Pulmonary artery endothelial cell (primary cell): ENCODE measurements at places on chromosomes 6 and 20. TPM values are rescaled to one million over a fixed set of nuclear protein-coding genes. Genes with fewer than 3 reads are reported as not detected.

TOMM34 gene
- 38.0 and 39.2 TPM in 2 replicates for total RNA-seq

CEP85L gene
- 9.1 and 13.6 TPM in 2 replicates for total RNA-seq

GSTA3 gene
- not detected in 2 replicates for total RNA-seq

SLC35D3 gene
- not detected in 2 replicates for total RNA-seq

ARMH2 gene
- not detected in 2 replicates for total RNA-seq

TTBK1 gene
- under 0.01 and 0.07 TPM in 2 replicates for total RNA-seq

DNA sequence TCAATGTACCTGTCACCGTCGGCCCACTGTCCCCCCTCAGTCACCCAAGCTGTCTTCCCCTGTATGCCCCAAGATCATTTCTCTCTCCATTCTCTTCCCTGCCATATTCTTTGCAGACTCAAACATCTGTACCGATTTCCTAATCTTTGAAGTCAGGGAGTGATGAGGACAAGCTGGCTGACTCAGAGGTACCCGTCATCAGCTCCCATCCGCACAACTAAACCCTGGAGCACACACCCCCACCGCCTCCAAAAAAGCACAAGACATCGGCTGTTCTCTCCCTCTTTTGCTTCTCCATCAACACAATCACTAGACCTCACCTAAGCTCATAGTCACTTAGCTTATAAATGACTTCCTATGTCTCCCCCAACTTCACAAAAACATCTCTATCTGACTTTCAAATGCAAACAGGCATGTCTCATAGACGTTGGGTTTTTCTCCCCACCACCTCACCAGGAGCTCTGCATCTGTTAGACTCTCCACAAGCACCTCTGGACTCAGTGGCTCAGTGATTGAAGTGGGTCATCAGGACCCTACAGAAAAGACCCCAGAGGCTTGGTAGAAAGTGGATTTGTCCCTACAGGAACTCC, 11.5 kb upstream of the NFATC2 start:
- no peak for DNase-seq

DNA sequence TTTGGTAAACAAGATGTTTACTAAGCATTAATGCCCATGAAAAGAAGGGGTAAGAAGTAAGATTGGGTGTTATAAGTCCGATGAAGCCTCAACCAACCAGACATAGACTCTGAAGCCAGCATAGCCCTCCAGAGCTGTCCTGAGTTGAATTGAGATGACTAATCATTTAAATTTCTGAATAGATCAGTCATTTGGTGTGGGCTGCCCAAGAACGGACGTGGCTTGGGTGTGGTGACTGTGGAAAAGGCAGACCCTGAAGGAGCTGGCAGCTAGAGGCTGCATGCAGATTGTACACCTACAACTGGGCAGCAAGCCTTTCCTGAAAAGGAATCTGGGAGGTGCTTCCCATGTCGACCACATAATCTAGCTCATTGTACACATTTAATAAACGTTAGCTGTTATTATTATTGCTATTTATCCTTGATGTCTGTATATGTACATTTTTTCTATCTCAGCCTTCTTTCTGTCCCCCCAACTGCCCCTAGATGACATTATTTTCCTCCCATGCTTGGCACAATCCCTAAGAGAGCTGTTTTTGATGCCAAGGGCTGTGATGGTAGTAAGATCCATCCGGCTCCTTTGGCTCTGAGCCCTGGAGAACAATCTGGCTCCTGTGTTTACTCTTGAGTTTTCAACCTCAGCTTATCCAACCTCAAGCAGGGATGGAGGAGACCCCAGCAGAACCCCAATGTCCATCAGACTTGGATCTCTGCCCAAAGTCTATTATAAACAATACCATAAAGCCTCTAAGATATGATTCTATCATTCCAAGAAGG, 57.6 kb upstream of the JAG1 start:
- DNase-seq = no peak

GRCh38 chr20:40749985-40750506, 61.0 kb upstream of the MAFB start:
- no peak for DNase-seq

GRCh38 chr6:52517502-52518278, 59.2 kb downstream of the TRAM2 start:
- peak; percentile 74 for DNase-seq

DNA sequence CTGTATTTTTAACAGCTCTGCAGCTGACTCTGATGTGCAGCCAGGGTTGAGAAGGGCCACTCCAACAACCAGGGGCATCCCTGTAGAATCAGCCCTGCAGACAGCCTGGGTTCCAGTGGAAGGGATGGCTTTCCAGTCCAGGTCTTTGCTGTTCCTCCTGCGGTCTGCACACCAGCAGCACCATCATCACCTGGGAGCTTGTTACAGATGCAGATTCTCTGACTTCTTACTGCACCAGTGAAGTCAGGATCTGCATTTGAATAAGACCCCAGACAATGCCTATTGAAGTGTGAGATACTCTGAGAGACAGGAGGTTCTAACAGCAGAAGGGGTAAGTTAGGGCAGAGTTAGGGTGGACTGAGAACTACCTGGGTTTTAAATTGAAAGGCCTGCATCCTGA, 151.3 kb downstream of the F13A1 start:
- no peak for DNase-seq

- no peak for DNase-seq
Measured at GRCh38 chr6:94600636-94601035, 976.7 kb upstream of the MANEA start.

GRCh38 chr6:156886409-156886808, 109.2 kb downstream of the ARID1B start:
- DNase-seq = peak; percentile 24

DNA sequence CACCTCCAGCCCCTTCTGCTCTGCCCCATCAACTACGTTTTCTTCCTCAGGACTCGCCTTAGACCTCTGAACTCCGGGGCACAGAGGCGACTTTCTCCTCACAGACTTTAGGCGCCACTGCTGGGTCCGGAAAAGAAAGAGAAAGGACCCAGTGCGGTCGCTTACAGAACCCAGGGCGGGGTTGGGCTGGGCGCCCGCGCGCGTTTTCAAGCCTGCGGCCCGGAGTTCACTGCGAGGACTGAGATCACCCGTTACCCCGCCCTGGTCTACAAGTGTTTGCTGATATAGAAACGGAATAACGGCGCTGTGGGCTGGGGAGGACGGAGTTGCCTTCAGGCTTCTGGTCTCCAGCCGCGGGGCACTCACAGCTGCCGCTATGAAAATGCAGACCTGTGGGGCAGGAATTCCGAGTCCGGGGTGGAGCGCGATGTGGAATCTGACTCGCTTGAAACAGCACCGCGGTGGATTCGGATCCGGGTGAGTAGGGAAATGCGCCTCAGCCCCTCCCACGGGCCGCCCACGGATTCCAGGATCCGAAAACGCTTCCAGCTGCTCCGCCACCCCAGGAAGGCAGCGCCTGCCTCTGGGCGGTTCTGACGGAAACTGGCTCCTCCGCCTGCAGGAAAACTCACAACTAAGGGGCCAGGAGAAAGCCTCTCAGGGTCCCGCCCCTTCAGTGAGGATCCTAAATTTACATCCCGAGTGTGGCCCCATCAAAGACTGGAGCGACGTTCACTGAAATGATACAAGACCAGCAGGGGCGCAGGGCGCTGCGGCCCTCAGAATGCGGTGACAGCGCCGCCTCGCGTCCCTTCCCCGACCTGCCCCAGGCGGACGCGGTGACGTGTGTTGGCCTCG, 29.4 kb downstream of the HLA-F start:
- peak; percentile 75 for DNase-seq

- DNase-seq = peak; percentile 10
Measured at GRCh38 chr6:160088069-160088783, 33.4 kb upstream of the SLC22A1 start.

DNA sequence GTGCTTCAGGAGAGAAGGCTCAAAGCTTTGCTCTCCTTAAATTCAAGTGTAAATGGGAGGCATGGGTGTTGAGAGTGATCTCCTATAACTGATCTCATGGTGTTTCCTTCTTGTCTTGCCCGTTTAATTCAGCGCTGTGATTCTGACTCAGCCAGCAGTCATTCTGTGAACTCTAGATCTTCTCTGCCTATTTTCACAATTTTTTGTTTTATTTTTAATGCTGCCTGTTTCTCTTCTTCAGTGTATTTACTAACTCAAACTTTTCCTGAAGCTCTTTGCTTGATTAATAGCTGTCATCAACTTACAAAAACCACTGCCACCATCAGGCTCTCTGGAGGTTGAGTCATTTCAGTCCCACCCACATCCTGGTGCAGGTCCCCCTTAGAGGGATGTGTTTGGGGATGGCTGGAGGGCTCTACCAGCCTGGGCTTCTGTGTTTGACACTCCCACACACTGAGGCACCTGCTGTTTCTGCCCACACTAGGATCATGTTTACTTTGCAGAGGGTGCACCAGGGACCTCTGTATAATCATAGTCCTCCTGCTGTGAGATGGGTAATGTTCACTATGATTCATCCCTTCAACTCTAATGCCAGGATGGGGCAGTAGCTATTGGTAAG, 94.0 kb downstream of the SHLD1 start:
- DNase-seq = no peak

DNA sequence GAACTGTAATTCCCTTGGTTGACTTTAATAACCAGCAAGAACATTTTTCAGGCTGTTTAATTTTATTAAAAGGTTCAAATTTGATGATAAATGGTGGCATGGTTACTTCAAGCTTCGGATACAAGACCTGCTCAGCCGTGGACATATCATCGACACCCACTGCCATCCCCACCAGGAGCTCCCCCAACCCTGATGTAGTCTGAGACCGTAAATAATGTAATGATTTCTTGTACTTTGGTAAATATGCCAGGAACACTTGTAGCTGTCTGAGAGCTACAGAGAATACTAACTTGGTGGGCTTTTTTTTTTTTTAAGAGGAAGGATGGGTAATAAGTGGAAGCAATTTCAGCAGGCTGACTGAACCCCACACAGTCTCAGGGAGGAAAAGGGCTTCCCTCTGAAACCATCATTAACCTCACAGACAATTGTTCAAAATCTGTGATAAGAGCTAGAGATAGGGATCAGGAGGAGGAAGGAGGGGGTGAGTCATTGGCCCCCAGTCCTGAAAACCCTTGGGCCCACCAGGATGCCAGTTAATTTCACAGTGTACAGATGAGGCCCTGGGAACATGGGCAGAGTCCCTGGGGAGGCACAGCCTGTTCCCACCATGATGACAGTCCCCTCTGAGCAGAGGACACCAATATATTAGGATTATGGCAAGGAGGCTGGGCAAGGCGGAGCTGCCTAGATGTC, 56.0 kb downstream of the APCDD1L start:
- DNase-seq = no peak

- no peak for DNase-seq
Measured at GRCh38 chr6:99739526-99739925, 132.9 kb downstream of the PRDM13 start.

- no peak for DNase-seq
Measured at GRCh38 chr6:24125980-24126379, at the start of gene NRSN1. Gene NRSN1 (plus strand): TSS chr6:24126215. CDS start chr6:24134328, 8,113 bp downstream.

DNA sequence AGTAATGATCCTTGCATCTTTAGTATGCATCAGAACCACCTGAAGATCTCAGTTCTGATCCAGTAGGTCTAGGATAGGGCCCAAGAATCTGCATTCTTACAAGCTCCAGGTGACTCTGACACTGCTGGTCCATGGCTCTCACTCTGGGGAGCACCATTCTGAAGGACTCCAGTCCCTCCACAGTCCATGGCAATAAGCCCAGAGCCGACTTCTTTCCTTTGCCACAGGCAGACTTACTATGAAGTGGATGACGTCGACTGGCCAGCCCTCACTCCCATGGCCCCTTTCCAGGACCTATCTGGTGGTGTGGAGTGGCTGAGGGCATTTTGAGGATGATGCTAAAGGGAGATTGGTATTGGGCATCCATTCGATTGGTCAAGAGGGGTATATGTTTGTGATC, 21.8 kb upstream of the LY86 start:
- no peak for DNase-seq

DNA sequence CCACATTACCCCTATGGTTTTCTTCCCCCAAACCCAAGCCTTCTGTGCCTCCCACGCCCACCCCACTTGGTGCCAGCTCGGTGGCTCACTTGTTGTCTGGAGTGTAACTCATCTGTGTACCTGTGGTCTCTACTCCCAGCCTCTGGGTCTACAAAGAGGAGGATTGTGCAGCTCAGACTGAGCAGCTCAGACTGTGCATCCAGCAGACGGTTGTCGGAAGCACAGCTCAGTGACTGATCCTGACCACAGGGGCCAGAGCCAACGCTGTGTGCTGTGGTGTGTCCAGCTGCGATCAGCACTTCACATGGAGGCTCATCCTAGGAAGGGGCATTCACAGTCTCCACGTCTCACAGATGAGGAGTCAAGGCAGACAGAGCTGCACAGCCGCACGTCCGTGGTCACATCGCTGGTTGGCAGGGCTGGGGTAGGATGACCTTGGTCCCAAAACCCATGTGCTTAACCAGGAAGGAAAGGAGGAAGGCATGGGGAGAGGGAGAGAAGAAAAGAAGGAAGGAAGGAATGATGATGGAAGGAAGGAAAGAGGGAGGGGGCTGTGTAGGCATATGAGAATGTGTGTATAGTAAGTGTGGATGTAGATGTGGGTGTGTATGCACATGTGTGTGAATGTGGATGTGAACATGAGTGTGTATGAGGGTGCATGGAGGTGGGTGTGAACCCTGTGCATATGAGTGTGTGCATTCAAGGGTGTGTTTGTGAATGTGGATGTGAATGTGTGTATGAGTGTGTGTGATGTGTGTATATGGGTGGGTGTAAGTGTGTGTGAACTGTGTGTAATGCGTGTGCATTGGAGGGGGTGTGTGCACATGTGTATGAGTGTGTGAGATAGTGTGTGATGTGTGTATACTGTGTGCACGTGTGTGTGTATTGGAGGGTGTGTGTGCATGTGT, 28.2 kb upstream of the STX16 start:
- DNase-seq = no peak

- no peak for DNase-seq
Measured at GRCh38 chr6:19848465-19849029, 11.4 kb downstream of the ID4 start.

- DNase-seq = no peak
Measured at GRCh38 chr6:15327271-15327670, 81.4 kb downstream of the JARID2 start.

DNA sequence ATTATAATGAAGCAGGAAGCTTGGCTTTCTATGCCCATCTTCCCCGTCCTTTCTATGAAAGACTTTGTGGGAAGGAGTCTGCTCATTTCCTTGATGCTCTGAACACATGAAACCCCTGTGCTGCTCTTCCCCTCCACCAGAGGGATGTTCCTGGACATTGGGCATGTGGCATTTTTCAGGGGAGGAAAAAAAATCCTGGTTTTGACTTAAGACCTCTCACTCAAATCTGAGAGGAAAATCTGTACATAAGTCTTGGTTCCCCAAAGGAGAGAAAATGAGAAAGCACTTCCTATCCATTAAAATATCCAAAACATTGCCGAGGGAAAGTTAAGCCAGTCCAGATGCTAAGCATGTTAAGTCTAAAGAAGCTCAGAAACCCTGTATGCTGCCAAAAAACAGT, 393.0 kb downstream of the PAX1 start:
- no peak for DNase-seq

GRCh38 chr6:81762132-81762531, 9.7 kb upstream of the TENT5A start:
- no peak for DNase-seq

- DNase-seq = no peak
Measured at GRCh38 chr20:32438331-32438858, 80.3 kb downstream of the ASXL1 start.

- no peak for DNase-seq
Measured at GRCh38 chr6:166541876-166542579, 44.5 kb downstream of the RAMACL start.
